ENCODE measurements at places on chromosomes 1 and 21.

- no peak for DNase-seq
Observed at GRCh38 chr1:7760245-7760644, 10.9 kb upstream of the VAMP3 start.

DNA sequence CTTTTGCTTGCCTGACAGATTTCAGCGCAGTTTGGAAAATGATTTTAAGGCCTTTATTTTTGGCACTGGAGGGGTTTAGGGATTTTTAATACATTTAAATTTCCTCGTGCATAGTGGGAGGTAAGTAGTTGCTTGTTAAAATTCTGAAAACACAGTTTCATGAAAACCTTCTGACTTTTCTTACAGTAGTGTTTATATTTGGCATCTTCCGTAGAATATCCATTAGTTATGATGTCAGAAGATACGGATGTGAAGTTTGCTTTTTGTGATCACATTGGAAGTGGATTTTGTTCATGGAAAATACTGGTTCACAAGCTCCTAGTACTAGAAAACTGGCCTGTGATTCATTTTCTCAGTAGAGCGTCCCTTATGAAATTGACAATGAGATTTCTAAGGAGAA lies 1.3 kb downstream of the RABGAP1L start:
- DNase-seq, result no peak

DNA sequence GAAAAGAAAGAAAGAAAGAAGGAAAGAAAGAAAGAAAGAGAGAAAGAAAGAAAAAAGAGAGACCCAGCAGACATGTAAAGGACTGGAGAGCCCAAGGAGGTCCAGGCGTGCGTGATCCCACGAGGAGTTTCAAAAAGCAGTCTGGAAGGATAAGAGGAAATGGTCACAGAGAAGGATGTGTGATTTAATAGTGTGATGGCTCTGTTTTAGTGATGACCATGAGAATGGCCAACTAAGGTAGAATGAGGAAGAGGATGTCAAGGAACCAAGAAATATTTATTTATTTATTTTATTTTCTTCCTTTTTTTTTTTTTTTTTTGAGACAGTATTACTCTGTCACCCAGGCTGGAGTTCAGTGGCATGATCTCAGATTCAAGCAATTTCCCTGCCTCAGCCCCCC lies 25.5 kb downstream of the PTGS2 start:
- DNase-seq, result no peak

GRCh38 chr1:38476850-38477178 lies 382.8 kb downstream of the RRAGC start:
- DNase-seq, result no peak

- DNase-seq, result no peak
Observed at GRCh38 chr1:197302775-197303174, 34.7 kb downstream of the CRB1 start.

Measured in stimulated activated CD4-positive, alpha-beta T cell treated with anti-CD3 and anti-CD28 coated beads, Interleukin-2, amount 100 ng/mL, for 48 hours (primary cell).